ENCODE measurements at places on chromosomes 7 and 10. TPM values are rescaled to one million over a fixed set of nuclear protein-coding genes. Genes with fewer than 3 reads are reported as not detected.

Gene MSMB
- not detected for total RNA-seq

GRCh38 chr10:103614306-103615158 lies 121.0 kb downstream of the NEURL1 start:
- DNase-seq, result no peak

DNA sequence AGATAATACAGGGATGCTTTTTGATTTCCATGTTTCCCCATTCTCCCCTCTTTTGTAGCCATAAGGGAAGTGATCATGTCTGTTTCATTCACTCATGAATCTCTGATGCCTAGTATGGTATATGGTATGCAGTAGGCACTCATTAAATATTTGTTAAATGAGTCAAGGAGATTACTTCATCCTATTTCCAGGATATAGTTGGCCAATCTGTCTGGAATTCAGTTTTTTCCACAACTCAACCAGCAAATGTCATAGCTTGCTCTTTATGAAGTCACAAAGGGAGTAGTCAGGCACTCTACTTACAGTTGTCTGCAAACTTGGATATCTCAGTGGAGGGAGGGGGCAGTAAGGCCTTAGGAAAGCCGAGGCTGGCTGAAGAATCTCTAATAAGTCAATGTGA lies 853.6 kb downstream of the LRMDA start:
- DNase-seq, result no peak

GRCh38 chr7:20447021-20447650 lies 116.4 kb downstream of the ITGB8 start:
- no peak for DNase-seq

DNA sequence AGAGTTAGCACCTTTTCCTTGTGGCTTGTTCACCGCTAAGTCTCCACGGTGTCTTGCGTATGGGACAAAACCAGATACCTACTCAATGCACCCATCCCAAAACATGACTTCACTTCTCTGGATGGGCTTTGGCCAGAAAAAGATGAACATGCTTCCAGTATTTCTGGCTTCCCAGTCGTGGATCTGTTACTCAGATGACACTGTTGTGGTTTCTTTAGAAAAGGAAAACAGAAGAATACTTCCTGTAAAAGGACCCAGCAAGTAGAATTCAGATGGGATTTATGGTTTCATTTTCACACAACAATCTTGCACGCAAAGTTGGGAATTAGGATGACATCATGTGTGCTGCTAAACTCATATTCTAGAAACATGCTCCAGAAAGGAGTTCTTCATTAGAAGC lies 216.7 kb downstream of the ADAM12 start:
- DNase-seq, result no peak
